ENCODE measurements at places on chromosomes 12 and 14.

DNA sequence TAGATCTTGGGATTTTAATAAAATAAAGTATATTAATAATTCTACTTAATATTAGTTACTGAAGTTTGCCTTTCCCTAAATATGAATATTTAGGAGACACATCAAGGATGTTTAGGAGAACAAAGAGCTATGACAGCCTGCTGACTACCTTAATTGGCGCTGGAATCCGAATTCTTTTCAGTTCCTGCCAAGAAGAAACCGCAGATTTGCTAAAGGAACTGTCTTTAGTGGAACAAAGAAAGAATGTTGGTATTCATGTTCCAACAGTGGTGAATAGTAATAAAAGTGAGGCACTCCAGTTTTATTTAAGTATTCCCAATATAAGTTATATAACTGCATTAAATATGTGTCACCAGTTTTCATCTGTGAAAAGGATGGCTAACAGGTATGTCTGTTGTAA lies 54.5 kb downstream of the MIS18BP1 start:
- DNase-seq: no peak

GRCh38 chr12:29682088-29682487 lies 101.7 kb downstream of the TMTC1 start:
- no peak for DNase-seq

DNA sequence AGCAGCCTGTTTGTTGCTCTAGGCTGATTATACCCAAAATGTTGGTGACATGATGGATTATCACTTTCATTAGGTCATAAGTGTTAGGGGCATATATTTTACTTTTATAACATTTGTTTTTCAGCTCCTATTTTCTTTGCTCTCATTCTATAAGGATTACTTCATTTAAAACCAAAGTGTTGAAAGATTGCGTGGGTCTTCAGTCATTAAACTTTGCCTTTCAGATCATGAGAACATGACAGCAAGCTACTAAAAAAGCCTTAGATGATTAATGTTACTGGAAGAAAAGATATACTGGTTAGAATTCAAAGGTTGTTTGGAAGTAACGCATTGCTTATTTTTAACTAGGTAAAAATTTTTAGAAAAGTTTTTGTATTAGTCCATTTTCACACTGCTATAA lies 156.8 kb downstream of the ERC1 start:
- no peak for DNase-seq

DNA sequence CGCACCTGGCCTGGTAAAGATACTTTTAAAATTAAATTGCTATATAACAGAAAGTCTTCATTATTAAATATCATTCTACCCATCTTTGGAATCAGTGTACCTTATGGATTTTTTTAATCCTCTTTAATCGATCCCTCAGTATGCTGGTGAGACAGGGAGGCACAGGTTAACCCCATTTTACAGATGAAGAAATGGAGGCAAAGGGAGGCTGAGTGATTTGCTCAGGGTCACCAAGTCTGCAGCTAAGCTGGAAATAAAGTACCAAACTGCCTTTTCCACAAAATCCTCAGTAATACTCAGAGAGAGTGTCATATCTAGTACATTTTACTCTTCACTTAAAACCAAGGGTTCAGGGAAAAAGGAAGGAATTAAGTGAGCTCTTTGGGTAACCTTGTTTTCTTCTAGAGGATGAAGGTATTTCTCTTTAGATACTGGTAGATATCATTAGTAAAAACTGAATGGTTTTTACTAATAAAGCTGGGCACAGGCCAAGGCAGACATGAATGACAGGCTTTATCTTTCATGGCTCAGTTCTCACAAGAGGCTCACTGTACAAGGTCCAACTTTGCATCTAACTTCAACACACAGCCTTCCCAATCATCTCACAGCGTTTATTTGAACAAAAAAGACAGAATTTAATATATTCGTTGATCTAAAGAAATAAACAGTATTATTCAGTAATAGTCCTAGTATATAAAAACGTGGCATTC lies 35.3 kb upstream of the TTC7B start:
- DNase-seq: no peak

DNA sequence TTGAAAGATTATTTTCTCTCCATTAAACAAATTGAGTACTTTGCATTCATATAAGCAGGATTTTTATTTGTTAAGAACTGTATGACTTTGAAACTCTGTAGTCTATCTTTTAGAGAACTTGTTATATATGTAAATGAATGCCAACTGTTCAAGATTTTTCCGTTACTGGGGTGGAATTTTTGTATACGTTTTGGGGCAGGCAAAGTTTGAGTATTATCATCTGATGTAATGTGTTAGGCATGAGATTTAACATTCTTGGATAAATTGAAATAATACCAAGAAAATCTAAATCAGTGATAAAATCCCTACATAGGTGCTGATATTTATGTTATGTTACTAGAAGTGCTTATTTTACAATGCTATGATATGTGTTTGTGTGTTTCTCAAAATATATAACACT lies 8.4 kb downstream of the CNOT2 start:
- no peak for DNase-seq

DNA sequence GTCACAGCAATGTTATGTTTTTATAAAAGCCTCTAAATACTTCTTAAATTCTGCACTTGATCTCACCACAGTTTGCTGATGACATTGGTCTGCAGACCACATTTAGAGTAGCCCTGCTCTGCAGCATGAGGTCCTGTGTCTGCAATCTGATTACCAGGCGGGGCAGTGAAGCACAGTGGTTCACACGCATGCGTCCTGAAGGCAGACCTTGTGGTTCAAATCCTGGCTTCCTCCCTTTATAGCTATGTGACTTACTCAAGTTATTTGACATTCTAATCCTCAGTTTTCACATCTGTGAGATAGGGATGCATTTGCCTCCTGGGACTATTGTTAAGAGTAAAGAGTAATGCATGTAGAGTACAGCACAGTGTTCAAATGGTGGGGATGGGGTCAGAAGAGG lies 50.3 kb downstream of the BMAL2 start:
- DNase-seq: no peak

DNA sequence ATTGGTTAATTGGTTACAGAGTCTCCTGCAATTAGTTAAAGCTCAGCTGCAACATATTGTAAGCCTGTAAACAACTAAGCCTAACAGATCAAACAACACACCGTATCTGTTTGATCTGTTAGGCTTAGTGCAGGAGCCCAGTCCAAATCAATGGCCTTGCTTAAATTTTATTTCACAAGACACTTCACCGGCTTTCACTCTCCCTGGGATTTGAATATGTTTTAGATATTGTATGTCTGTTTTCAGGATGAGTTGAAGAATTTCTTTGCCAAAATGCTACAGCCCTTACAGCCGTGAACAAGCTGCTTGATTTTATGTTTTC lies 5.5 kb upstream of the RNASE1 start:
- no peak for DNase-seq

- DNase-seq: no peak
These were observed 21.7 kb upstream of the P2RX4 start for GRCh38 chr12:121188227-121188626.

All from stimulated activated CD8-positive, alpha-beta memory T cell treated with anti-CD3 and anti-CD28 coated beads, Interleukin-7, amount 100 ng/mL, for 1 hour (primary cell).